ENCODE measurements at places on chromosomes 5 and 9.

- no peak for DNase-seq
Observed at GRCh38 chr5:59484618-59485017, 408.9 kb downstream of the PDE4D start.

DNA sequence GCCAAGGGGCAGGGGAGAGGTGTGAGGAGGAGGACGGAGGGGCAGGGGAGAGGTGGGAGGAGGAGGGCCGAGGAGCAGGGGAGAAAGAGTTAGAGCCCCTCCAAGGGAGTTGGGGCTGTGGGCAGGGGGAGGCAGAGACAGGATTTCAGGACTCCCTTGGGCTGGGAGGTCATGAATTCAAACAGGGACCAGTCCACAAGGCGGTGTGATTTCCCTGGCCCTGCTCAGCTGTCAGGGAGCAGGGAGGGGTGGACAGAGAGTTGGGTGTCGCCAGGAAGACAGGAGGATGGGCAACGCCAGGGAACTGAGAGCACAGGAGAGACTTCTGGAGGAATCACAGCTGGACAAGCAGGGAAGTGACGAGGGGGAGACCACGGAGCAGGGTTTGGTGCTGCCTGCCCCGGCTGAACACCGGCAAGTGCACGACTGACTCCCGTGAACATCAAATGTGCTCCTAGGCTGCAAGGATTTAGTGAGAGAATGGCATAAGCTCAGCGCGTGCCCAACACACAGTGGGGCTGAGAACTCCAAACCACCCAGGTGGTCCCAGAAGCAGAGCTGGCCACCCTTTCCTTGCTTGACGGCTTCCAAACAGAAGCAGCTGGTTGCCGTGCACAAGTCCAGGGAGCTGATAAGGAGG, 17.8 kb upstream of the OLFM1 start:
- no peak for DNase-seq

- DNase-seq: no peak
Observed at GRCh38 chr9:131869348-131869747, 129.5 kb upstream of the RAPGEF1 start.

- DNase-seq: peak; percentile 32
Observed at GRCh38 chr5:137688210-137688840, 47.6 kb downstream of the KLHL3 start.

- DNase-seq: no peak
Observed at GRCh38 chr5:78706381-78706780, 57.8 kb upstream of the LHFPL2 start.

GRCh38 chr9:7115606-7116005, 357.8 kb downstream of the KDM4C start:
- no peak for DNase-seq

DNA sequence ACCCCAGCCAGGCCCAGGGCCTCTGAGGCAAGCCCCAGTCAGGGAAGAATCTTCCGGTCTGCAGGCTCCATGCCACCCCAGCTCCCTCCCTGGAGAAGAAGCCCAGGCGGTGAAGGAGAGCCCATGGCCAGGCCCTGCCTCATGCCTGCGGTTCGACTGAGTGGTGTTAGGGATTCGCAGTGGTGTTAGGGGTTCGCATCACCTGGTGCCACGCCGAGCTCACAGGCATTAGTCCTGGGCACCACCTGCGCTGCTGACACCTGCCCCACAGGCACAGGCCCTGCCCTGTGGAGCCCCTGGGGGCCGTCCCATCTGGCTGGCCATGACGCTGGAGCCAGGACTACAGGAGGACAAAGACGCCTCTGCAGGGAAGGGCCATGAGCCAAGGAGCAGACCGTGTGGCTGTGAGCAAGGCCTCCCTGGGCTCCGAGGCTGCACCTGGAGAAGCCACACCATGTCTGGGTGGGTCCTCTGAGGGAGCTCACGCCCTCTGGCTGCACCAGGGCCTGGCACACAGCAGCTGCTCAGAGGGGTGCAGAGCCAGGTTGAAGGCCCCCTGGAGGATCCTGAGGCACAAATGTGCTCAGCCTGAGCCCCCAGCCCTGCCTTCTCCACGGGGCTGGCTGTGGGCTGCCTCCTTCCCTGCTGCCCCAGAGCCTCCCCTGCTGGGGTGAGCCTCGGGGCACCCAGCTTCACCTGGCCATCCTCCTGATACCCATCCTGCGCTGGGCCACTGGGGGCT, 27.6 kb upstream of the RNF130 start:
- no peak for DNase-seq

GRCh38 chr5:115577741-115578140, 24.5 kb downstream of the TICAM2 start:
- DNase-seq: no peak

- DNase-seq: peak; percentile 35
Observed at GRCh38 chr5:151195622-151196021, 28.3 kb downstream of the CCDC69 start.

- DNase-seq: no peak
Observed at GRCh38 chr5:162221910-162222309, 154.3 kb downstream of the GABRG2 start.

DNA sequence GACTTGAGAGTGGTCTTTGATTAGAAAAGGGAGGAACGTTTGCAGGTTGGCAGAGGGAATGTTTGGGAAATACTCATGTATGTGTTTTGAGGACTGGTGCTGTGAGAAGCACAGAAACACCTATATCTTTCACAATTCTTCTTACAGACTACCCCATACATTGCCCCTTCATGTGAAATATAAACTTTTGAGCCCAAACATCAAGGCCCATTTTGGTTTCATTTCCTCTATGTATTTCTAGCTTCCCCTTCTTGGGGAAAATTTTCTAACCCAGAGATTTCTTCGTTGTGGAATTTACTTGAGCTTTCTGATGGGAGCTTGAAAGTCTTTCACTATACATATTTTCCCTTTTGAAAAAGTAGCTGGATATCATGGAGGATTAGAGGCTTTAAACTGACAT, 67.6 kb downstream of the FYB1 start:
- no peak for DNase-seq

- DNase-seq: no peak
Observed at GRCh38 chr9:133758228-133758627, 20.1 kb upstream of the SARDH start.

GRCh38 chr5:32319392-32319791, 6.7 kb upstream of the MTMR12 start:
- DNase-seq: no peak

DNA sequence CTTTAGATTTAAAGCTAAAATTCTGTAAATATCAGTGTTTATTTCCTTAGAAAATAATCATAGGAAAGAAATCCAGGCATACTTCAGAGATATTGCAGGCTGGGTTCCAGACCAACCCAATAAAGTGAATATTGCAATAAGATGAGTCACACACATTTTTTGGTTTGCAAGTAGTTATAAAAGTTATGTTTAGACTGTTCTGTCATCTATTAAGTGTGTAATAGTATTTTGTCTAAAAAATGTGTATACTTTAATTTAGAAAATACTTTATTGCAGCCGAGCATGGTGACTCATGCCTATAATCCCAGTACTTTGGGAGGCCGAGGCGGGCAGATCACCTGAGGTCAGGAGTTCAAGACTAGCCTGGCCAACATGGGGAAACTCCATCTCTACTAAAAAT, 6.9 kb upstream of the RIC1 start:
- DNase-seq: peak; percentile 64

GRCh38 chr5:123722451-123722850, 210.5 kb downstream of the CSNK1G3 start:
- no peak for DNase-seq

DNA sequence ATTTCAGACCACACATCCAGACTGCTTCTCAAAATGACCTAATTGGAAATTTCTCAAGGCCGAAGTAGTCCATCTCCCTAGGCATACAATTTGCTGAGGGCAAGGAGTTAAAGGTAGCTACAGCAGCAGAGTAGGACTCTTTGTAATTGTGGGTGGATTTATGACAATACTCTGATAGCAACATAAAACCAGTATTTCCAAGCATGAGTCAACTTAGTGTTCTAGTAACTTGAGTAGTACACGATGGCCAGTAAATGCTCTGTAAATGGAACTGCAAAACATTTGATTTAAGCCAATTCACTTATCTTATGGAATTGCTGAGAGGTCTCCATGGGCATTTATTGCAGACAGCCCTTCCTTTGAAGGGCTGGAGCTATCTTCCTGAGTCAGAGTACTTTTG, 352.2 kb downstream of the PLK2 start:
- DNase-seq: no peak

GRCh38 chr5:124650147-124650561, 96.3 kb downstream of the ZNF608 start:
- DNase-seq: no peak

- DNase-seq: no peak
Observed at GRCh38 chr5:4640795-4641194, 499.3 kb upstream of the ADAMTS16 start.

DNA sequence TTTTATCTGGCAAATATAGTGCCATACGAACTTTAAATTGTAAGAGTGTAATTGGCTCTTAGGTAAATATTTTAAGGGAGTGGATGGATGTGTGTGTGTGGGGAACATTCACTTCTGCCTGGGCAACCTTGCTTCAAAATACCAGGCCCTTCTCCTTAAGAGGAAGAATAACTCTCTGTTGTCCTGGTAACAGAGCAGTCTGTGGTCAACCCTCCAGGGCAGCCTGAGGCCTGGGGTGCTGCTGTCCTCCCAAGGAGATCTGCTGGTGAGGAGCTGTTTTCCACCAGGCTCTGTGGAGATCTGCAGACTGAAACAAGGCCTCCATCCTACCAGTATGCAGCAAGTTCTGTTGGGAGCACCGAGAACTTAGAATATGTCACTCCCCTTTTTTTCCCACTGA, 325.2 kb downstream of the PSAT1 start:
- DNase-seq: no peak

DNA sequence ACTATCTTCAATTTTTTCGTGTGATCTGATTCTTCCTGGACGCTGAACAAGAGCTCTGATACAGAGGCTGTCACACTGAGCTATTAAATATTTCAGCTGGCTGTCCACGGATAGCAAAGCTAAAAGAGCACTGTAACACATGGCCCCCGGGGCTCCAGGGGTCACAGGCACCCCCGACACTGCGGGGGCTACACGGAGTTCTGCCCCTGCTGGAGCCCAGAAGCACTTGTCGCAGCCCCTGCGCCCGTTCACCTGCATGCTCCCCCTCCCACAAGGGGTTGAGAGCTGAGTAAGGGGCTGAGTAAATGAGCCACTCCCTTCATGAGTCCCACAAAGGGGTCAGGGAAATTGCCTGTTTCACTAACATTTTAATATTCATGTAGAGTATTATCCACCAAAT, 316.3 kb downstream of the TMEM167A start:
- no peak for DNase-seq

GRCh38 chr5:107126341-107126740, 544.4 kb downstream of the EFNA5 start:
- no peak for DNase-seq
